CD4-positive, alpha-beta T cell treated with Interleukin-1 beta for 1 hour (primary cell): ENCODE measurements at places on chromosomes 2 and 18.

DNA sequence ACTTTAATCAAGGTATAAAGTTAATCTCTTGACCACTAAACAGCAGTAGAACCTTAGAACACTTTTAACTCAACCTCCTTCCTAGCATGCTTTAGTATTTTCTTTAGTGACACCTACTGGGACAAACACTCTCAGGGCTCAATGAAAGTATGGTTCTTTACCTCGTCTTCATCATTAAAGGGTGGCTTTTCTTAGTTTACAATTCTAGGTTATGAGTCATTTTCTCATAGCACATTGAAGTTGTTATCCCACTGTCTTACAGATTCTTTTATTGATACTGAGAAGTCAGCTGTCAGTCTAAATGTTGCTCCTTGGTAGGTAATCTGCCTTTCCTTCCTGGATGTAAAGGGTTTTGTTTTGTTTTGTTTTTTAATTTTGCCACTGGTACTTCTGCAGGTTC, 38.0 kb downstream of the SIGLEC15 start:
- no peak for DNase-seq

DNA sequence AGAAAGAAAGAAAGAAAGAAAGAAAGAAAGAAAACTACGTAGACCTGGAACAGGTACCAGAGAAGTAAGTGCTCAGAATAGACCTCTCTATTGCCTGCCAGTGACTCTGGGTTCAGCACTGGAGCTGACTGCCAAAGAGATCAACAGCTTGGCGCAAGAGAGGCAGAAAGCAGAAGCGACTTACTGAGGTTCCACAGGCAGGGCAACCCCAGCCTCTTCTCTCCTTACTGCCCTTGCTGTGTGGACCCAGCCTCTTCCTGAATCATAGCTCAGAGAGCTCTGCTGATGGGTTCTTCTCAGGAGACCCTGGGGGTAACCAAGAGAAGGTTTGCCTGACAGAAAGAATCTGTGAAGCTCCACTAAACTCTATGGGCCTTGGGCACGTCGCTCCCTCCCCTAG, 7.1 kb downstream of the CAPN13 start:
- DNase-seq: no peak

- no peak for DNase-seq
Observed at GRCh38 chr2:237180987-237181386, 95.3 kb downstream of the COPS8 start.

DNA sequence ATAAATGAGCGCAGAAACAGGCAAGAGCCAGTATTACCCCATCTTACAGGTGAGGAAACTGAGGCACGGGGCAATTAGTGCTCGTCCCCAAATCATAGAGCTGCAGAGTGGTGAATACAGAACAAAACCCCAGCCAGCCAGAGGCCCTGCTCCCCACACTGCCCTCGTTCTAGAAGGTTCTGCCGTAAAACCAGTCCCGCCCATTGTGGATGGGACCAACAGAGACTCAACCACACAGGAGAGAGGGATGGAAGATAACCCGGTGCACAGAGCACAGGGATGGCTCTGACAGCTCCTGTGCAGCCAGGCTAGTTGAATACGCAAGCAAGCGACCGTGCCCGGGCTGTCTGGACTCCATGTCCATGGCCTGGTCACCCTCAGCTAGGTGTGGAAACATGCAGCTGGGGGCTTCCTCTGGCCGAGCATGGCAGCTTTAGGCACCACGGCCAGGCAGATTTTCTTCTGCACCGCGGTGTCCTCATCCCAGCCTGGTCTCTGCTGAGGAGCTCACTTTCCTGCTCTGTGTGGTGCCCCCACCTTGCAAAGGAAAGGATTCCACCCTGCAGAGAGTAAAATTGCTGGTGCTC, 146.4 kb downstream of the TPO start:
- no peak for DNase-seq
